ENCODE measurements at places on chromosomes 12 and 14. TPM values are rescaled to one million over a fixed set of nuclear protein-coding genes. Genes with fewer than 3 reads are reported as not detected.

The DIO3 gene
- total RNA-seq = 1.7 TPM

The OR4E2 gene
- not detected for total RNA-seq

DNA sequence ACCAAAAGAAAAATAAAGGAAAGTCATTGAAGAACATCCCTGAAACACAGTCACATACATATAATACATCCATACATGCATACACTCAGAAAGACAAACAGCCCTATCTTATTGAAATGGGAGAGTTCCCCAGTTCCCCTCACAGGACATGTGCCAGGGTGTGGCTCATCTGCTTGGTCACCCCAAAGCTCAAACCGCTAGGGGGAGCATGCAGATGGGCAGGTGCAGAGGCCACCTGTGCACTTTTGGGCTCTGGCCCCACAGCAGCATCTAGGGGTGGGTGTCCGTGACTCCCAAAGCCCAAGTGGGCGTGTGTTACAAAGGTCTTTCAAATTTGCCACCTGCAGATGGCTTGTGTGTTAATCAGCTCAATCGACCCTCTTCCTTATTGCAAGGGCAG lies 75.2 kb downstream of the CMAS start:
- no peak for DNase-seq

DNA sequence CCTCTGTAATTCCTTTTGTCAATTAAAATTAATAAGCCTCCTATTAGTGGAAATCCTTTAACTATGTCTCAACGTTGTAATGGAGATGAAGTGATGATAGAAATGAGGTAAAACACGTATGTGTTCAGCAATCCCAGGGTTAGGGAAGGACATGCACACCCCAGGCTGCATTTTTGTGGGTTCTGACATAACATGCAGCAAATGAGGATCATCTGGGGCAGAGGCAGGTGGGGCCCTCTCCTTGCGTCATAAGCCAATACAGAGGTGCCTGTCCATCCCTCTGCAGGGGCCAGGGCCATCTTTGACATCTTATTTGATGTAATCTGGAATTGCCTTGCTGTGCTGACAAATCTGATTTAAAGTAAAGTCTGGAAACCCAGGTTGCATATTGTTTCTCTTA lies 73.2 kb downstream of the MYRFL start:
- no peak for DNase-seq

The RASAL1 gene
- 4.4 TPM for total RNA-seq

DNA sequence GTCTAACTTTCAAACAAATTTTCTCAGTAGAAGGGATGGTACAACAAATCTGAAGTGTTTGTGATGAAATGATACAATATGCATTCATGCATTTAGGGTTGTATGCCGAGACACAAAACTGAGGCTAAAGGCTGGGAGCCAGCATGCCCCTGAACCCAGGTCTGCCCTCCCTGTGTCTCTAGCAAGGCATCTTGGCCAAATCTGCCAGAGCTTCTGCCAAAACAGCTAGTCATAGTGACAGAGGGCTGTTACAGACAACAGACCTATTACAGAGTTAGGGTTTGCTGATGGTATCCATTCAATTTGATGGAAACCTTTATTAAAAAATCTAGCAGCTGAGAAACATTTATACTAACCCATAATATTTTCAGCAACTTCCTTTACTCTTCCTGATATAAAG lies 11.3 kb upstream of the CHPT1 start:
- DNase-seq = no peak

GRCh38 chr12:96054244-96054610 lies 18.8 kb upstream of the LTA4H start:
- no peak for DNase-seq

GRCh38 chr12:79547044-79547734 lies 143.6 kb downstream of the PAWR start:
- no peak for DNase-seq

GRCh38 chr12:104669089-104669721 lies 212.5 kb downstream of the CHST11 start:
- DNase-seq = no peak

The REC8 gene
- total RNA-seq = 44.1 TPM

GRCh38 chr14:100345711-100346110 lies 22.6 kb downstream of the SLC25A47 start:
- no peak for DNase-seq

- DNase-seq = no peak
Measured at GRCh38 chr12:49626169-49626835, 2.9 kb downstream of the PRPF40B start.

The TSPAN11 gene
- total RNA-seq = 0.18 TPM

The AP4S1 gene
- total RNA-seq = 6.0 TPM

- DNase-seq = no peak
Measured at GRCh38 chr12:12719496-12719895, 2.3 kb downstream of the CDKN1B start.

DNA sequence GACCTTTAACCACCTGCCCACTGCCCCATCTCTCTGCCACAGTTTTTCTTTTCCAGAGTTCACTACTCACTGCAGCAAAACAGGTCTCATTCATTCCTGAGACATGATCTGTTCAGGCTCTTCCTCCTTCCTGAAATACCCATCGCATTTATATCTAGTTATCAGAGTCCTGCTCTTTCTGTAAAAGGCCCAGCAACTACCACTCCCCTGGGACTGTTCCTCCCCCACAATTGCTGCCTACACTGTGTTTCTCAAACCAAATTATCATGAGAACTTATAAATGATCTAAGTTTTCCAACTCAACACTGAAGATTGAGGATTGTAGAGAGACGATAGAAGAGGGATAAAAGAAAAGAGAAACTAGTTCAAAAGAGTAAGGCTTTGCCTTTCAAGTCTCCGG lies 40.8 kb upstream of the EPS8 start:
- DNase-seq = no peak

The FAM181A gene
- total RNA-seq = not detected

The SRRM4 gene
- total RNA-seq = not detected
